ENCODE measurements at places on chromosomes 4 and X.

GRCh38 chr4:188455062-188455752, 316.0 kb downstream of the TRIML1 start:
- DNase-seq: no peak

DNA sequence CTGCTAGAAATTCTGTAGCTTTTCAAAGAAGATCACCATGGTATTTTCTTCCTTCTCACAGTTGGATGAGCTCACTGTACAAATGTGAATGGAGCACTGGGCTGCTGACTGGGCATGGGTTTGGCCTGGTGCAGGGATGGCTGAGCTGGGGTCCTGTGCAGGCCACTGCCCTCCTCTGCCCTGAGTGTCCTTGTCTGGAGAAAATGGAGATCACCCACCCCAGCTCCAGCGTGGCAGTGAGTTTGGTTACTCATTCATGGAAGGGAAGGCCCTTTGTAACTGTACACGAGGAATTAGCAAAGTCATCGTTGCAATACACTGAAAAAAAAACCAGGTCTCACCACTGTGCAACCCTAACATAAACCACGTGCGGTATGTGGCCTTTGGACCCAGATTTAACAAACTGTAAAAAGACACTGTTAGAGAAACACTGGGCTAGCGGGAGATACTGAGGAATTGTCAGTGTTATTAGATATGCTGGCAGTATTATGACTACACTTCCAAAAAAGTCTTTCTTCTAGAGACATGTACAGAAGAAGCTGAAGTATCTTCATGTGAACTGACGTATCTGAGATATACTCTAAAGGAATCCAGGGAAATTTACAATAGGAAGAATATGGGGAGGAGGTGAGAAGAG, 16.1 kb upstream of the TBC1D14 start:
- DNase-seq: no peak

DNA sequence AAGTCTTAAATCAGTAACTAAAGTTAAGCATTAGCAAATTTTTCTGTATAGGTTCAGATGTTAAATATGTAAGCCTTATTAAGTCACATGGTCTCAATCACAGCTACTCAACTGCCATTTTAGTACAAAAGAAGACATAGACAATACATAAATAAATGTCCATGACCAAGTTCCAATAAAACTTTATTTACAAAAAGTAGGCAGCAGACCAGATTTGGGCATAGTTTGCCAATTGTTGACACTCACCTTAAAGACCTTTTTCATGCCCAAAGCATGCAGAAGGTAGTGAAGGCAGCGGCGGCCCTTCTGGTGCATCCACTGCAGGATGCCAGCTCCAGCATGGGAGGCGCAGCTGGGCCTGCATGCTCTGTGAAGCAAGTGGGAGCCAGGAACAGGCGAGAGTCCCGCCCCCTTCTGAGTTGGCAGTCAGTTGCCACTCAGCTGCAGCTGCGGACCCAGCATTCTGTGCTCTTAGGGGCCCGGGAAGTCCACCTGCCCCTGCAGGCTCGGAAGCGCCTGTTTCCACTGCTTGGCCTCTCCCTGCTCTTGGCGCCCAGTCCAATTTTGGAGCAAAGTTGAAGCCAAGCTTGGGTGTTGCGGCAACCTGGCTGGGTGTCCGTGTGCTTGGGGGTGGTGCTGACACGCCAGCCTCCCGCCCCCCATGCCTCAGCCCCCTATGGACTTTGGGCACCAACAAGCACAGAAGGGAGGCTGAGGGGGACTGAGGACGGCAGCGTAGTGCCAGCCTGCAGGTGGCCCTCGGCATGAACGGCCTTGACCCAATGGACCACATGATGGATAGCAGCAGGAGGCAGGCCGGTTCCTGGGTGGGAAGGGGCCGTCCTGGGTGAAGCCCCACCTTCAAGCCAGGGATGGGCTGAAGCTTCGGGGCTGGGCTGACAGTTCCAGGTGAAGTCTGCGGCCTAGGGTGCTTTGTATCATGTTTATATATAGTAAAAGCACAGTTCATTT, 42.4 kb upstream of the PABPC4L start:
- no peak for DNase-seq

GRCh38 chr4:40811956-40812355, 62.2 kb downstream of the NSUN7 start:
- no peak for DNase-seq

GRCh38 chr4:71765350-71765749, 18.5 kb downstream of the GC start:
- no peak for DNase-seq

DNA sequence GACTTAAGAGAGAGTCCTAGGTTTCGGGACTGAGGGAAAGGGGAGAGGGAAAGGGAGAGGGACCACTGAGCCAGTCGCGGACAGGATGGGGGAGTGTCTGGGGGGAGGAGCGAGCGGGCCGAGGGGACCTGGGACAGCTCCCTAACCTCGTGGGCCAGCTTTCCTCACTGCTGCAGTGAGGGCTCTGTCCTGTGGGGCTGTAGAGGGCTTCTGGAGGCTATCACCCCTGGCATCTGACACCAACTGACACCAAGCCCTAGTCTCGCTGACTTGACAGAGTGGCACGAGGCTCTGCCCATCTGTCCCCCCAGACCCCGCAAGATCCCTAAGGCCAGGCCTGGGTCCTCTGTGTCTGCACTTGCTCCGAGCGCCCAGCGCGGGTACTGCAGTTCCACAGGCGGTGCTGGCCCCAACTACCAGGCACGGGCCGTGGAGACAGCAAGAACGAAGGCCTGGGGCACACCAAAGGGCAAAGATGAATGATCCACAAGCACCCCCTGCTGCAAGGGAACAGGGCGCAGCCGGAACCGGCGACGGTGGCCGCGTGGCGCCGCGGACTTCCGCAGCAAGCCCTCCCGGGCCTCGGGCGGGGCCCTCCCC, 465 bp downstream of the HAUS7 start:
- no peak for DNase-seq

DNA sequence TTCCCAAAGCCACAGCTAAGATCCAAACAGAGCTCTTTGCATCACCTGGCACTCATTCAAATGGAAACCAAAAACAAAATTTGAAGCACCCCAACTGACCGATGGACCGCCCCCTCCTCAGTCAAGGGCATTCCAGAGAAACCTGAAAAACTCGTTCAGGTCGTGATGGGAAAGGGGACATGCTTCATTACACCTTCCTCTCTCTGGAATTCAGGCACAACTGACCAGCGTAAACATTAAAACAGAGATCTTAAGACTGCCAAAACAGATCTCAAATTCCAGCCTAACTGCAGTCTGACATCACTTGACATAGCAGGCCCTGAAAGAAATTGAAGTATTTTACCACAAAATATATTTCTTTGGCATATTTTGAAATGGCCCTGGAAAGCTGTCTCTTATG, 28.5 kb downstream of the PTTG2 start:
- DNase-seq: no peak

GRCh38 chr4:98574816-98575215, 83.6 kb downstream of the TSPAN5 start:
- no peak for DNase-seq

DNA sequence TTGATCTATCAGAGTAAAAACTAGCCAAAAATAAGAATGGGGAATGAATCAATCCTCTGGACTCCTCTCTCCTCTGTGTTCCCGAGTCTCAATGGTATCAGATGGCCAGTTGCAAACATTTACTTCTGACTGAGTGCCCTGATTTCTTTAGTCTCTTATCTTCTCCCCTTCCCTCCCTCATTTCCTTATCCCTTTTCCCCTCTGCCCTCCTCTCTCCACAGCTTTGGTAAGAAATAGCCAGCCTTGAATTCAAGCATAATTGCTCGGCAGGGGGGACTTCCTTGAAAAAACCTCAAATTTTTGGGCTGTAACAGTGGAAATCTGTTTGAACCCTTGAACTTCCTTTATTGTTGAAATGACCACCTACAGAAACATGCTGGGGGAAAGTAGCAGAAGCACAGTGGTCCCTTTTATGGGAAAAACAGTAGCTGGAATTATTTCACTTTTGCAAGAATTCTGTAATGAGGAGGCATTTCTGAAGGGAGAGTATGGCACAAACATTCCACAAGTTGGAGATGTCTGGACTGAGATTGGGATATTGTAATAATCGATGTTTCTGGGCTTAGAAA, 40.3 kb downstream of the NHS start:
- DNase-seq: no peak

- DNase-seq: no peak
Measured at GRCh38 chrX:134374294-134374693, 85.7 kb upstream of the HPRT1 start.

DNA sequence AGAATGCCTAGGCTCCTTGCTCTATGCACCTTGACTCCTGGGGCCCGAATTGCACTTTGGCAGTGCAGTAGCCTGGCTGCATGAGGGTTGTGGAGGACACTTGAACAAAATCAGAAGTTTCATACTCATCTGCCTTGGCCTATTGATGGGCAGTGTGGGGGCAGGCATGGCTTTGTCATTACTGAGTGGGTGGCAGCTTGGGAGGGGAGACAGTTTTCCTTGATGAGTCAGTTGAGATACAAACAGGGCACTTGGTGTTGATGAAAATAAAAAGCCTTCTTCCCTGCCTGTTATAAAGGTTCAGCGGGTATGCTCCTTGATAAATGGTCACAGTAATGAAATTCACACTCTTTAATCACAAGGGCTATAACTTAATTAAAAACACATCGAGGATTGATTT, 126.8 kb upstream of the MAMLD1 start:
- DNase-seq: no peak

GRCh38 chrX:7082556-7082955, 65.0 kb upstream of the STS start:
- no peak for DNase-seq

GRCh38 chrX:29762006-29762405, 453.4 kb upstream of the MAGEB2 start:
- no peak for DNase-seq

DNA sequence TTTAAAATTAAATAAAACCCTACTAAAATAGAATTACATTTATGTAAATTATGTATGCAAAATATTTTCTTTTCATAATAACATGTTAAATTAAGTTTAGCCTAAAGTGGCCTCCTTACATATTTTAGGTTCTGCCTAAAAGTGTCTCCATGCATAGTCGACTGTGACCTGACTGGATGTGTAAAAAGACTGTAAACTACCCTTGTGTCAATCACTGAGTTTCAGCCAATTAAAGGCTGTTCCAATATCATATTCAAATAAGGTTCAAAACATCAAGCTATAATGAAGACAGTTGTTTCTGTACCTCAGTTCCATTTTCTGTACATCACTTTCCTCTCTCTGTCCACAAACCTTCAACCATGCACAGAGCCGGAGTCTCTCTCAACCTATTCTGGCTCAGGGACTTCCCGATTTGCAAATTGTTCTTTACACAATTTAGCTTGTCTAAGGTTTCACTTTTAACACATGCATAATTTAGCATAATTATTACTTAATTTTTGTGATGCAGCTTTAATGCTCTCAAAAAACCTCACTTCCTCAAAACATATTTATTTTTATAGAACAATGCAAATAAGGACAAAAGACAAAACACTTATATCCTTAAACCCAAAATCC, 60.1 kb downstream of the SH3RF1 start:
- no peak for DNase-seq

GRCh38 chr4:169064296-169064695, 54.2 kb upstream of the CBR4 start:
- DNase-seq: no peak

GRCh38 chrX:15465896-15466651, 27.1 kb downstream of the PIR start:
- no peak for DNase-seq

DNA sequence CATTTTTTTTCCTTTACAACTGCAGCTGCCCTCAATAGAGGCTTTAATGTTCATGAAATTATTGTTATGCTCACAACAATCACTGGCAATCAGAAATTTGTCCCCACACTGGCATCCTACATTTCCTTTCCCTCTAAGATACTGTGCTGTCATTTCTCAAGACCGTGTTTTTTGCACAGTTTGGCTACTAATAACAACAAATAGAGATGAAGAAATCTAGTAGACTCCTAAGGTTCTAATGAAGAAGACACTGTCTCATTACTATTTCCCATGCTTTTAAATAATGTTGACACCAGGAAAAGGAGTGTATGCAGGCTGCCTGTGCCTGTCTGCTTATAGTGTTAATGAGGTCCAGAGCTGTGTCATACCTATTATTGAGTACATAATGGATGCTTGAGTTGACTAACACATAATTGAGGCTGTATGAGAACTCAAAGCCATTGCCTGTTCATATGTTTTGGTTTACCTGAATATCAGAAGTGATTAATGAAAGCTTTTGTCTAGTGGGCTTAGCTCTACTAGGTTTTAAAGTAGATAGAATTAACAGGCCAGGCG, 1.5 kb upstream of the EIF4E start:
- no peak for DNase-seq

All from stimulated activated CD8-positive, alpha-beta memory T cell treated with anti-CD3 and anti-CD28 coated beads, Interleukin-15, amount 100 ng/mL, for 4 hours (primary cell).